GM20000 (cell line): ENCODE measurements at places on chromosomes 16 and 17.

GRCh38 chr17:50765454-50766221, 1.7 kb downstream of the ANKRD40CL start:
- DNase-seq = peak; percentile 45

DNA sequence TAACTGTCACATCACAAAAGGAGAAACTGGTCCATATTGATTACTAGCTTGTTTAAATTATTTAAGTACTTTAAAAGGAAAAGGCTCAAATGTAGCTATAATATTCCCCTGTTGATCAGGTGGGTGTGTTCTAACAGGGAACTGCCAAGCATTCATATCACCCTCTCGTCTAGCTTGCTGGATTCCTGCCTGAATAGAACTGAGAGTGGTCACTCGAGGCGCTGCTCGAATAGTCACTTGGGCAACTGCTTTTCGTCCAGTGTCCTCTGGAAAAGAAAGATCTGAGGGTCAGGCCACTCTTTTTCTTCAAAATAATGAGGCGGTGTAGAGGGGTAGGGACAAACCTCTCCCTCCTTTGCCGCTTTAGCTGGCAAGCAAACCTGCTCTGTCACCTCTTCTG, 36.4 kb upstream of the USP22 start:
- no peak for DNase-seq

DNA sequence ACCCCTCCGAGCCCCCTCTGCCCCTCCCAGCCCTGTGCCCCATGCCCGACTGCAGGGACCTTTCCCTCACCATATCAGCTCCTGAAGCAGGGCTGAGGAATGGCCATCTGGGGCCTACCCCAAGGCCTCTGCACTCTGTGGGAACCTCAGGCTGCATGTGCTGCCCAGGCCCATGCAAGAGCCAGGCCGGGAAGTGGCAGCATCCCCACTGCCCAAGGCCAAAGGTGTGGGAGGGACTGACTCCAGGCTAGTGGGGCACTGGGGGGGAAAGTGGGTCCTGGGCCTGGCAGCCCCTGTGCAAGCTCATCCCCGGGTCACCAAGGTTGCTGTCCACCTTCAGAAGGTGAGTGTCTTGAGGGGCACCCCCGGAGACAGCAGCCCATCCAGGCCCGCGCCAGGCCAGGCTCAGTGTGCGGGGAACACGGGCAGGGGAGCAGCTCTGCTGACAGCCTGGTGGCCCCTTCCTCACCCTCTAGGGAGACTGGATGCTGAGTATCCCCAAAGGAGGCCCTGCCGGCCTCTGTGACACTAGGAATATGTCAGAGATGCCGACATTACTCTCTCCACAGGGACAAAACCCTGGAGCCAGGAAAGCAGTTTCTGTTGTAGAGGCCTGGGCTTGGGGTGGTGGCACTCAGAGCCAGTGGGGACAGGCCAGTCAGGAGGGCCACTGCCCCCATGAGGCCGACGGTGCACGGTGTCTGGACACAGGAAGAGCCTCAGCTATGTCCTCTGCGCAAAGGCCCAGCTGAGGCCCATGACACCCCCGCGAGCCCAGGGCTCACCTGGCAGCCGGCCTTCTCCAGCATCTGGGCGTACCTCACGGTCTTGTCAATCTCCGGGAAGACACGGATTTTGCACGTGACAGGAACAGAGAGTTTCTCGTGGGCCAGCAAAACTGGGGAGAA, 3.3 kb downstream of the DUS1L start:
- DNase-seq = no peak

GRCh38 chr17:33228548-33228947, 64.5 kb downstream of the ASIC2 start:
- DNase-seq = no peak

GRCh38 chr17:9202532-9202931, 181.2 kb downstream of the NTN1 start:
- no peak for DNase-seq

- DNase-seq = no peak
Observed at GRCh38 chr17:53796642-53797041, 26.1 kb upstream of the KIF2B start.

DNA sequence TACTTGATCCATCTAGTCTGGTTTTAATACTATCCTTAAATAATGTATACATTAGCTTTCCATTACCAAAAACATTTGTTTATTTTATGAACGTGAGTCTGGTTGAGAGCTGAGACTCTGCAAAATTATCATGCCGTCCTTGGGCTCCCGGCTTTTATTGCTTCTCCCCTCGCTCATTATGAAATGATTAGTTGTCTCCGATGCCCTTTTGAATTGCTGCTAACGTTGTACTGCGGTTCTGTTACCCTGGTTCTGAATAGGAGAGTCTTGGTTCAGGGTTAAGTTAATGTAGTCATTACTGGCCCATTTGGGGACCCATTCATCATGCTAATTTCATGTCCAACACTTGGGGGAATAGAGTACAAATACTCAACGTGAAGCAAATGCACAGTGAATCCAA, 12.8 kb downstream of the XYLT1 start:
- no peak for DNase-seq

- no peak for DNase-seq
Observed at GRCh38 chr17:19448341-19449268, 37.6 kb downstream of the RNF112 start.

DNA sequence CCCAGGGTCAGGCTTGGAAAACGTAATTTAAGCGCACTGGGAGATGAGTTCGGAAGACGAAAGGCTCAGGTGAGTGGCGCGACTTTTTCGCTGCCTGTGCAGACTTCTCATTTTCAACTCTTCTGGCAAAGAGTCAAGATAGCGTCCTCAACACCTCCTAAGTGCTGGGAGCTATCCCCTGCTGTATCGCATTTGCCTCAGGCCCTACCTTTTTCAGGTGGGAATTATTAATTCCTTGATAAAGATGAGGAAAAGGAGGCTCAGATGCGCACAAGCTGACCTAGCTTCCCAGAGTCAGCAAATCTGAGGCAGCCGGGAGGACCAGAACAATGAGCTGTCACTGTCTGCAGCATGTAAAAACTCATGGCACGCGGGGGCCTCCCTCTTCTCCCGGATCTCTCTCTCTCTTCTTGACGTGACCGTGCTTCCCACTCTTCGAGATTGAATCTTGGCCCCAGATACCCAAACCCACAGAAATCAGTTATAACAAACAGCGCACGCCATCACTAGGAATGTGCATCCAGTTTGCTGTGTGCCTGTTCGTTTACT, 512 bp upstream of the ADAMTS18 start:
- no peak for DNase-seq

DNA sequence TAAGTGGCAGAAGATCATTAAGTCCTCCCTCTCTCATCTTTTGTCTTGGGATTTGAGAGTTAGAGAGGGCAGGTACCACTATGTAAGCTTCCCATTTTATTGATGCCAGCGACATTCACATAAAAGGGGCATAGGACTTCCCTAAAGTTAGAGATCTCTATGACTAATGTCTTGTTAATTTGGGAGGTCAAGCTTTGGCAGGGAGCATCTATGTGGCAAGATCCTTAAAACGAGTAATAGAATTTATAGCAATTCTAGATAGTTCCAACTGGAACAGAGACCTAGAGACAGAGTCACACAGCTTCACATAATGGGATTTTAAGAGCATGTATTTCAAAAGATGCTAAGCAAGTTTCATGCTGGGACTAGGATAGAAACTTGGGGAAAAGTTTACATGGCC, 308.0 kb downstream of the MAP2K6 start:
- no peak for DNase-seq

DNA sequence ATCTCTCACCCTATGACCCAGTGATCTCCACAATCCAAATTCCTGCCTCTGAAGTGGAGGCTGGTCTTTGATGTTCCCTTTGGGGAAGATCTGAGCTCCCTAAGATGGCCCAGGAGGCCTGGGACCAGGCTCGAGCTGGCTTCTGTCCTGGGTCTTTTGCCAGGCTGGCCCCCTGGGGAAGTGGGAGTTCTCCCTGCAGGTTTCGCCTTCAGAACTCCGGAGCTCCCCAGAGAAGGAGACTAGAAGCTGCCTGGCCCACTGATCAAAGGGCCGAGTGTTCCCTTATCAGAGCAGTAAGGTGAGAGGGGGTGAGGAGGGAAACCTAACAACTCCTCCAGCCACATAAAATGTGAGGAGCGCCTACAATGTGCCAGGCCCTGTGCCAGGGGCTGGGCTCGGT, 147.1 kb downstream of the IRF8 start:
- no peak for DNase-seq

DNA sequence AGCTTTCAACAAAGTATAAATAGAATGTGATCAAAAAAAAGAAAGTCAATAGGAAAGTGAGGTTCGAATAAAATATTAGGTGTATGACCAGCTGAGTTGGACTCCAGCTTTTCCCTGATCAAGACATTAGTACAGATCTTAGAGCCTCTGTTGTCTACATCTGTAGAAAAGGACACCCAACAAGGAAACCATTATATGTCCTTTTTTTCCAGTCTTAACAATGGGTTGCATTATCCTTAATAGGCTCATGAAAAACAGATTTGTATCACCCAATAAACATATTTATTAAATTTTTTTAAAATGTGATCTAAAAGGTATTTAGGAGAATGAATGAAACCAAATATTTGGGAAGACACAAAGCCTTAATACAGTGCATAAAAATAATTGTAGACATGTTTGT, 18.1 kb downstream of the ABCA6 start:
- no peak for DNase-seq

DNA sequence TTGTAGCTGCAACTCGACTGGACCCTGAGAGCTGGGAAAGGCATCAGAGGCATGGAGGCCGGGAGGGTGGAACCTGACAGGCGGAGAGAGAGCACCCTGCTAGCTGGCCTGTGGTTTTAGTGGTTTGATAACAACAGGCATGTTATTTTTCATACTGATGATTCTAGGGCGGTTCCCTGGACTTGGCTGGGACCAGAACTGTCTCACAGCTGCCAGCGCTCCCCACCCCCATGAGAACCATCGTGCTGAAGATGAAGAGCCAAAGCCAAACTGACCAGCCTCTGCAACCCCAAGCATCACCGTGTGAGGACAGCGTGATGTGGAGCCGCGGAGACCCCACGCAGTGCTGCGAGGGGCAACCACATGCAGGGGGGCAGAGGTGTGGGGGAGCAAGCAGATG, 28.5 kb downstream of the MXRA7 start:
- no peak for DNase-seq

GRCh38 chr16:14249291-14250032, 178.3 kb downstream of the MRTFB start:
- peak; percentile 56 for DNase-seq

GRCh38 chr17:29240968-29241963, 5.4 kb upstream of the CRYBA1 start:
- no peak for DNase-seq

GRCh38 chr16:12878973-12879372, 22.4 kb upstream of the SHISA9 start:
- DNase-seq = no peak

DNA sequence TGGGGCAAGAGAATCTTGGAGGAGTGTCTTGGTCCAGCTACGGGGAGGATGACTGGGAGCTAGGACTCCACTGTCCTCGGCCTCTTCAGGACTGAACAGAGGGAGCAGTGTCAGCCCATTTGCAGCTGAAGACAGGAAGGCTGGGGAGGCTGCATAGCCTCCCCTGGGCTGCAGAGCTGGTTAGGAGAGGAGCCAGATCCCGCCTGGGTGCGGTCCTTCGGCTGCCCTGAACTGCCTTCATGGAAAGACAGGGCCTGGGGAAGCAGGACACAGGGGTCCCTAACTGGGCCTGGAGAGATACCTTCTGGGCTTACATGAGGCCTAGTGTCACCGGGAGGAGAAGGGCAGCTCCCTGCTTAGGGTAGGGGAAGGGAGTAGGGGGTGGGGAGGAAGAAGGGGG, 26.6 kb downstream of the UNC13D start:
- no peak for DNase-seq

DNA sequence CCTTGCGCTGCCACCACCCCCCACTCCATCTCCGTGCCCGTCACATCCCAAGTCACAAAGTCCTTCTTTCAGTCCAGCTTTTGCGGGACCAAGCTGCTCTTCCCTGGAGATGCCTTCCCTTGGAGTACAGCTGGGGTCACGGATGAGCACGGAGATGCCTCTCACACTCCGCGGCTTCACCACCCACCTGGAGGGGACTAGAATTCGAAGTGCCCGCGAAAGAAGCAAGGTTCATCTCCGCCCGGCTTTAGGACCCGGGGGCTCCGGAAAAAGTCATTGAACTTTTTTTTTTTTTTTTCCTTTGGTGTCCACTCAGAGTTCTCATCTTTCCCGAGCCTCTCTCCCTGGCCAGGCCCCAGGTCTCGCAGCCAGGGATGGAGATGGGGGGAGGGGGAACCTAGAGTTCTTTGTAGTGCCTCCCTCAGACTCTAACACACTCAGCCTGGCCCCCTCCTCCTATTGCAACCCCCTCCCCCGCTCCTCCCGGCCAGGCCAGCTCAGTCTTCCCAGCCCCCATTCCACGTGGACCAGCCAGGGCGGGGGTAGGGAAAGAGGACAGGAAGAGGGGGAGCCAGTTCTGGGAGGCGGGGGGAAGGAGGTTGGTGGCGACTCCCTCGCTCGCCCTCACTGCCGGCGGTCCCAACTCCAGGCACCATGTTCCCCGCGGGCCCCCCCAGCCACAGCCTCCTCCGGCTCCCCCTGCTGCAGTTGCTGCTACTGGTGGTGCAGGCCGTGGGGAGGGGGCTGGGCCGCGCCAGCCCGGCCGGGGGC, at the start of gene FKBP10:
Gene FKBP10 (plus strand): TSS at position 624 of the 771 bp plus-strand sequence. CDS start 31 bp downstream, at position 655.
- DNase-seq = peak; percentile 75

DNA sequence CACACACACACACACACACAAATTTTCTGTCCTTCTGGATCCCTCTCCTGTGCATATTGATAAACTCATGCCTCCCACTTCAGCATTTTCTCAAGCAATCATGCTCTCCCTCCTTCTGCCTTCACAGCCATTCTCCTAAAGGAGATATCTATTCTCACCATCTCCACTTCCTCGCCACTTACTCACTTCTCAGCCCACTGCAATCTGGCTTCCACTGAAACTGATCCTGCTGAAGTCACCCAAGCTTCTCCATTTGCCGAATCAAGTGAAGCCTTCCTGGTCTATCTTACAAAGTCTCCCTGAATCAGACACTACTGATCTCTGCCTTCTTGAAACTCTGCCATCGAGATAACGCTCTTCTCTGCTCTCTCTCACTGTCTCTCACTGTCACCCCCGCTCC, 54.0 kb upstream of the GNAO1 start:
- no peak for DNase-seq

- DNase-seq = no peak
Observed at GRCh38 chr17:75526555-75527270, 1.2 kb downstream of the LLGL2 start.

- peak; percentile 71 for DNase-seq
Observed at GRCh38 chr17:81513372-81513752, 763 bp upstream of the ACTG1 start.
